GM13977 (cell line): ENCODE measurements at places on chromosomes 7 and 10.
A peak's percentile ranks its signal among the peaks of the same experiment; 100 is the strongest.

- no peak for DNase-seq
Measured at GRCh38 chr7:137196648-137197047, 146.9 kb downstream of the PTN start.

- DNase-seq, result no peak
Measured at GRCh38 chr7:87106974-87107612, 45.2 kb upstream of the DMTF1 start.

- DNase-seq, result no peak
Measured at GRCh38 chr10:76916536-76916935, 721.1 kb downstream of the KCNMA1 start.

DNA sequence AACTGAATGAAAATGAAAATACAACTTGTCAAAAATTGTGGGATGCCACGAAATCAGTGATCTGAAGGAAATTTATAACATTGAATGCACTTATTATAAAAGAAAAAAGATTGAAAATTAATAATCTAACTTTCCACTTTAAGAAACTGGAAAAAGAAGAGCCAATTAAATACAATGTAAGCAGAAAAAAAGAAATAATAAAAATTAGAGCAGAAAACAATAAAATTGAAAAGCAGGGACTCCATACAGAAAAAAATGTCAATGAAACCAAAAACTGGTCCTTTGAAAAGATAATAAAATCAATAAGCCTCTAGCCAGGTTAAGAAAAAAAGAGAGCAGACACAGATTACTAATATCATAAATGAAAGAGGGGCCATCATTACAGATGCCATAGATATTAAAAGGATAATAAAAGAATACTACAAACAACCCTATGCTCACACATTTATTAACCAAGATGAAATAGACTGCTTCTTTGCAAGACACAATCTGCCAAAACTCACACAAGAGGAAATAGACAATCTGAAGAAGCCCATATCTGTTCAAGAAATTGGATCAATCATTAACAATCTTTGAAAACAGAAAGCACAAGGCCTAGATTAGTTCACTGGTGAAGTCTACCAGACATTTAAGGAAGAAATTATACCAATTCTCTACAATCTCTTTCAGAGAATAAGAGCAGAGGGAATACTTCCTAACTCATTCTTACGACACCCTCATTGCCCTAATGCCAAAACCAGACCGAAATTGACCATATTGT is 233.8 kb upstream of the NEBL start:
- no peak for DNase-seq

- DNase-seq, result no peak
Measured at GRCh38 chr7:2802101-2802500, 42.0 kb downstream of the GNA12 start.

GRCh38 chr7:42035210-42035609 is 201.8 kb downstream of the GLI3 start:
- no peak for DNase-seq

DNA sequence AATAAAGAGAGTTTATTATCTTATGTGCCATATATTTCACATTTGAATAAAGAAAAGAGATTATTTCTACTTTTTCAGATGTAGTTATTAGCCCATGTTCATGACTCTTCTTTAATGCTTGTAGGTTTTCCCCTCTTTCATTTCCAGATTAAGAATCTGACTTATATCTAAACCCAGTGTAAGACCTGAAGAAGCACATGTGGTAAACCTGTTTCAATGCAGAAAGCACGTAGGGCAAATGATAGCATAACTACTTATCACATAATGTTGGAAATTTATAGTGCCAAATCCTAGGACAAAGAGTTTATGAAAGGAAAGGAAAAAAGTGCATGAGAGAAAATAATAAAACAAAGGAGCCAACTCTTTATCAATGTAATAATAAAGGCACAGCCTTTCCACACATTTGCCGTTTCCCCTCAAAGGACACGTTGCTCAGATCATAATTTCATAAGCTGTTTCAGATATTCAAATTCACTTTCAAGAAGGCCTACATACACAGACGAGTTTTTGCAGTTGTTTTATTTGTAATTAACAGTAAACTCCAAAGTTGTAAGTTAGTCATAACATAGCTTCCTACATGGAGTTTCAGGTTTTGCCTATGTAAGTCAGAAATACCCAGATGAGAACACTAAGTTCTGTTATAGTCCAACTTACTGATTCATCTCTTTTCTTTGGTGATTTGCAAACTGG is 88.8 kb upstream of the MDFIC start:
- peak; percentile 38 for DNase-seq

DNA sequence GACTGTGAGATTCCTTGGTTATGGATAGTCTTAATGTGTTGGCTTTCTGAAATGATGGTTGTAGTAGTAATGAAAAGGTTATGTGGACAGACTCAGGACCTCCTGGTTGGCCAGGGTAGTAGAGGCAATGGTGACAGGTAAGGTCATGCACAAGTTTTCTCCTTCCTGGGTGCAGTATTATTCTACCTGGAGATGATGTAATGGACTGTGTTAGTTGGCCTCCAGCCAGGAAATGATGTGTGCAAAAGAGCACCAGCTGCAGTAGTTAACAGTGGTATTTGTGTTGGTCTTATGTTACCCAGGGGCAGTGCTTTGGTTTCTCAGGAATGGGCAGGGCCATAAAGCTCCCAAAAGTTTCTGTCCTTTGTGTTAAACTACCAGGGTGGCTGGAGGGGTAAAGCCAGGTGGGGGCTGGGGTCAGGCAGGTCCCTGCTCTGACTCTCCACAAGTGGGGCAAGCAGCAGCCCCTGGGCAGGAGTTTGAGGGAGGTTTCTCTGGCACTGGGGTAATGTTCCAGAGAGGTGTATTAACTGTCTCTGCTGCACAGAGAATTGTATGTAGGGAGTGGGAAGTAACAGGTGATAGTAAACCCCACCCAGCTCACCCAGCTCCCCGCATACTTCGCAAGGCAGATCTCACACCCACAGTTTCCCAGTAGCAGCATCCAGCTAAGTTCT is 36.3 kb downstream of the GPR22 start:
- no peak for DNase-seq

- DNase-seq, result no peak
Measured at GRCh38 chr7:136964347-136964746, 95.9 kb downstream of the CHRM2 start.

DNA sequence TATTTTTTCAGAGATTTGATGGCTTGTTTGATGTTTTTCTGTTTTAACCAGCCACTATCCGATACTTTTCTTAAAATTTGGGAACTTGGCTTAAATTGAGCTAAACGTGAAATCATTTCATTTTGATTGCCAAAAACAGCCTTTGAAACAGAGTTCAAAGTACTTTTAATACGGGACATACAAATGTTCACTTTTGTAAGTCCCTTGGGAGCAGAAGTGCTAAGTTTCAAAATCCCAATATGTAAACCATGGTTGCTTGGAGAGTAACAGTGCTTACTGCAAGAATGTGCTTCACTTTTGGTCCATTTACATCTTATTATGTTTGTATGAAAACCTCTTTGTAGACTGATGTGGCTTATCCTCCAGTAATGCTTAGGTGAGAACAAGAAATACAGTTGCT is 10.9 kb downstream of the PNPLA8 start:
- DNase-seq, result no peak

GRCh38 chr7:159075563-159076238 is 69.0 kb downstream of the VIPR2 start:
- no peak for DNase-seq

GRCh38 chr7:148753224-148753623 is 54.5 kb downstream of the CUL1 start:
- DNase-seq, result no peak

- no peak for DNase-seq
Measured at GRCh38 chr7:94642838-94643653, 12.9 kb downstream of the SGCE start.

DNA sequence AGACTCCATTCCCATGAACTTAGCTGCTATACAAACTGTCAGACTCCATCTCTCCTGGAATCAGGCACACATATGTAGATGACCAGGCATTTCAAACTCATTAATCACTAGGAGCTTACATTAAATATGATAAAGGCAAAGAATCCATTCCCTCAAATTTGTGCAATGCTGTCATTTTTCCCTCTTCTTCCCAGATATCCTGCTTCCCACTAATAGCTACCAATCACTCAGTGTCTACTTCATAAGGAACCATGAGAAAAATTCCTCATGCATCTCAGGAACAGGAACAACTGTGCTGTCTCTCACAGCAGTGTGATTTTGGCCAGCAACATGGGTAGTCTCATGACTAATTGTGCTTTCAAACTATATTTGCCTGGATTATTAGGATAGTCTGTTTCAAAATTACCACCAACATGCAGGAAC is 133.9 kb downstream of the DKK1 start:
- no peak for DNase-seq

GRCh38 chr10:58642283-58642682 is 129.6 kb downstream of the BICC1 start:
- no peak for DNase-seq

DNA sequence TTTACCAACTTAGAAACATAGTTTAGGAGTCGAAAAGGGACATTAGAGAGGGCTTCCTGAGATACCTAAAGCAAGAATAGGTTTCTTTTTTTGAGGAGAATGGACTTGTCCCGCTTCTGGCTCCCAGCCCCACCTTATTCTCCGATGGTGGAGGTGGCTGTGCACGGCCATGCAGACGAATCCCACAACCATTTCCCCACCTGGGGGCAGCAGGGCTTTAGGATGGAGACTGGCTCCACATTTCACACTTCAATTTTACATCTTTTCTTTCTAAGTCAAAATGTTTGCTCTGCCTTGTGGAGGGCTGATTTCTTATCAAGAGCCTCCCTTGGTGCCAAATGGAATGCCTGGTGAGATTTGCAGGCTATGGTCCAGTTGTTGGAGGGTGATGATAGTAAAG is 118.5 kb downstream of the GLRX3 start:
- no peak for DNase-seq

DNA sequence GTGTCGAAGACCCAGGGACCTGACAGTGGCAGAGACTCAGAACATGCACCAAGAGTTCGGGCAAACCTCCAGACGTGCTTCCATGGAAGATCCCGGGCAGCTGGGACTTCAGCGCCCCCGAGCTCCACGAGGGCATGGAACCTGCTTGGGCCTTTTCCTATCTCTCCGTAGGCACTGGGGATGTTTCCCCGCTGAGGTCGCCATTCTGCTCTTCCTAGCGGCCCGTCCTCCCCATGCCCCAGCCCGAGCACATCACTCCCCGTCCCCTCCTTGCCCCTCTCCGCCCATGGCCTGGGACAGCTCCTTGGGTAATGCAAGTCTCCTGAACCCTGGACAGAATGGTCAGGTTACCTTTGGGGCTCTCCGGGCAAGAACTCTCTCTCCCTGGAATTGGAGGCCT is 32.3 kb upstream of the SHH start:
- DNase-seq, result no peak

DNA sequence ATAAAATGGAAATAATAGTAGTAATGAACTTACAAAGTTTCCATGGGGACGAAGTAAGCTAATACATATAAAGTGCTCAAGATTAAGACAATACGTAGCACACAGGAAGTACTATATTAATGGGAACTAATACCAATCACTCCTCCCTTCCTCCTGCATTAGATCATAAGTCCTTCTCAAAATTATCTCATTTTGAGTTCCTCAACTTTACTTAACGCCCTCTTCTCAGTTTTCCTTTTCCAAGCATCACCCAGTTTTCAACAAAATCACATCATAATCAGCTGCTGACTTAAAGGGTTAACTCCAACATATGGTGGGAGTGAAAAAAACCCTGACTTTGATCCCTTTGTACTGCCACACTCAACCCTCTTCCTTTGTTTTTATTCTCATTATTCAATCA is 24.4 kb downstream of the JMJD1C start:
- no peak for DNase-seq

DNA sequence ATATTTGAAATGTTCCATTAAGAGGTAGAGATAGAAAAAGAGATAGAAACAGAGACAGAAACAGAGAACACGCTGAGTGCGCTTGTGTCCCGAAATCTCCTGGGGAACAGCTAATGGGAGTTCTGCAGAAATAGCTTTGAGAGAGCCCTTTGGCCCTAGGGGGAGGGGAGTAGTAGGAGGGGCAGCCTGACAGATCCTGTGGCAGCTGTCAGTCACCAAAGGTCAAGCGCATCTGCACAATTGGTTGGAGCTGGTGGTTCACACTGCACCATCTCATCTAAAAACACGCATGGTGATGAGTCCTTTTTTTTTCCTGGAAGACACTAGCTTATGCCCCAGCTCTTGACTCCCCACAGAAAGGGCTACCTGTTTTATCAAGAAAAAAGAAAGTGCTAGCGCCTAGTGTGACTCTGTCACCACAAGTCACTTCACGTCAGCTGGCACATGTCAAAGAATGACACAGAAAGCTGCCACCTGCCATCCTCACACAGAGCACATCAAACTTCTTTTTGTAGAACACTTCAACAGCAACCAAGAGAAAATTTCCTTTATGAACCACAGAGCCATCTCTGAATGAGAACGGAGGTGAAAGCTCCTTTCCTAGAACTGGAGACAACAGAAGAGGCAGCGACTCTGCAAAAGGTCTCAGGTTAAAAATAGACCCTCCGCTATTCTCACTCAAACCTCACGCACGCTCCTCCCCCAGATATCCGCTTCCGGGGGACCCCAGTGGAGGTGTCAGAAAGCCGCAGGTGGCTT is 125.7 kb downstream of the GFRA1 start:
- DNase-seq, result no peak

GRCh38 chr7:2602406-2603043 is 29.3 kb upstream of the TTYH3 start:
- no peak for DNase-seq

DNA sequence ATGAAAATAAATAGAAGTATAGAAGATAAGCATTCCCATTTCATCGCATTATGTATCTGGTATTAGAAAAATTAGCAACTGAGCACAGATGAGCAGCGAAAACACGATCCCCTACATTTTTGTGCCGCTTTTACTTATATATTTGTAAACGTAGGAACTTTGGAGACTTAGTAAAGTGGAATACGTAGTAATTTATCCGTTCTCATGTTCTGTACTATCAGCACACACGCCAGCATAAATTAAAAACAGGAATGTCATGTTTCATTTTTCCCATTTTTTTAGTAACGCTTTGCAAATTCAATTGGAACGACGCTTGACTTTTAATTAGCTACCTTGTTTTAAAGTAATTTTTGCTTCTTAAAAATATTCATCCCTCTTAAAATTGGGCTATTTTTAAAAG is 2.4 kb downstream of the ZNRF2 start:
- DNase-seq, result no peak
